ENCODE measurements at places on chromosomes 7 and 10.

DNA sequence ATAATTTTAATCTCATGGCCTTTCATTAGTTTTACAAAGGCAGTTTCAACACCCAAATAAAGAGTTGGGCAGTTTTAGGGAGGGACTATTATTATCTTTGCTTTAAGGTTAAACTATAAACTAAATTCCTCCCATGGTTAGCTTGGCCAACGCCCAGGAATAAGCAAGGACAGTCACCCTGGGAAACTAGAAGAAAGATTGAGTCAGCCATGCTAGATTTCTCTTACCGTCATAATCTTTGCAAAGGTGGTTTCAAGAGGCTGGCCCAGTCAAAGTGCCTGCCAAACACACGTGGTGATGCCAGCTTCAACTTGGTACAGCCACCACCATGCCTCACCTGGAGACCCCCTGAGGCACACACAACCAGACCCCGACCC, 317.4 kb upstream of the SP8 start:
- DNase-seq: no peak

DNA sequence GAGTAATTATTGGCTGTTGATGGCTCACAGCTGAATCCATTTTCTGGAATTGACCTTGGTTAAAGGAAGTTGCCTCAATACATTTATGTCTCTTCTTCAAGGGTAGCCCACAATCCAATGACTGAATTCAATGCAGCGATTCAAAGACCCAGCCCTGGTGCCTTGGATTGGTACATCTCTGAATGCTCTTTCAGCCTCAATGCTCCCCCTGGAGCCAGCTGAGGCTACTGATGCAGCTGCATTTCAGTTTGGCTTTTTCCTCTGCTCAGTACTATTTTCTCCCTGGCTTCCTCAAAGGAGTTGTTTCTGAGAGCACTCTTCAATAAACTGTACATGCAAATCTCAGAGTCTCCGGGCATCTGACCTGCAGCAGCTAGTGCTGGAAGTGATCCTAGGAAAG, 633 bp upstream of the EBLN1 start:
- DNase-seq: no peak

DNA sequence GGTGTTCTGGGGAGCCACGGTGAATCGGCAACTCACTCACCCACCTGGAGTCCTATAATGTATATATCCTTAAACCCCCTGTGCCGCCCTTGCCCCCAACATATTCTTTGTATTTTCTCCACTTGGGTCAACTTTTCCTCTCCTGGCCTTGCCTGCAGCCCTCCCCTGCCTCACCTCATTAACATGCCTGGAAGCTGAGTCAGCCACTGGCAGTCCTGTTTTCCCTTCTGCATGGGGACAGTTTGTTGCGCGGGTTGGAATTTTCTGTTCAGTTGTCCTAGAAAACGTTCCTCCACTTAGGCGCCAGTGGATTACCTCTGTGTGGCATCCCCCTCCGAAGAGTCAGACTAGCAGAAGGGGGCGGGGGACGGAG, 97.4 kb downstream of the C10orf105 start:
- no peak for DNase-seq

- DNase-seq: no peak
Measured at GRCh38 chr7:143455942-143456341, 12.7 kb downstream of the TAS2R60 start.

- no peak for DNase-seq
Measured at GRCh38 chr7:157994319-157994718, 593.3 kb downstream of the PTPRN2 start.

GRCh38 chr10:123269675-123270074, 115.5 kb downstream of the BUB3 start:
- DNase-seq: no peak

GRCh38 chr7:88167223-88167622, 52.6 kb downstream of the SRI start:
- DNase-seq: no peak

DNA sequence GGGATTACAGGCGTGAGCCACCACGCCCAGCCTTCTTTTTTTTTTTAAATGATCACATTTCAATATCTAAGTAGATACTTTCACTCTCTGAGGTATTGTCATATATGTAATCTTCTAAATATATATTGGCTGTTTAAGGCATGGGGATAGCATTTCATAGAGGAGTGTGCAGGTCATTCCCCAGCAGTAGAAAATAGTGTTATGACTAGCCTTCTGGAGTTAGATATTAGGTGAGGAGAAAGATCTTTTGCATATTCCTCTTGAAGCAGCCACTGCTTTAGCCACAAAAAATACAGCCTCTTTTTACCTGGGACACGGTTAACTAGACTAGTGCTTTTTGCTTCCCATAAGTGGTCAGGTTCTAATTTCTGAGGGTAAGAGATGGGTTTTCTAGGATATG, 28.9 kb downstream of the ADD3 start:
- no peak for DNase-seq

GRCh38 chr10:79424221-79425073, 21.0 kb downstream of the ZCCHC24 start:
- no peak for DNase-seq

GRCh38 chr10:117168729-117169128, 28.6 kb upstream of the KCNK18 start:
- DNase-seq: no peak

- no peak for DNase-seq
Measured at GRCh38 chr10:5354068-5354467, 10.7 kb upstream of the UCN3 start.

DNA sequence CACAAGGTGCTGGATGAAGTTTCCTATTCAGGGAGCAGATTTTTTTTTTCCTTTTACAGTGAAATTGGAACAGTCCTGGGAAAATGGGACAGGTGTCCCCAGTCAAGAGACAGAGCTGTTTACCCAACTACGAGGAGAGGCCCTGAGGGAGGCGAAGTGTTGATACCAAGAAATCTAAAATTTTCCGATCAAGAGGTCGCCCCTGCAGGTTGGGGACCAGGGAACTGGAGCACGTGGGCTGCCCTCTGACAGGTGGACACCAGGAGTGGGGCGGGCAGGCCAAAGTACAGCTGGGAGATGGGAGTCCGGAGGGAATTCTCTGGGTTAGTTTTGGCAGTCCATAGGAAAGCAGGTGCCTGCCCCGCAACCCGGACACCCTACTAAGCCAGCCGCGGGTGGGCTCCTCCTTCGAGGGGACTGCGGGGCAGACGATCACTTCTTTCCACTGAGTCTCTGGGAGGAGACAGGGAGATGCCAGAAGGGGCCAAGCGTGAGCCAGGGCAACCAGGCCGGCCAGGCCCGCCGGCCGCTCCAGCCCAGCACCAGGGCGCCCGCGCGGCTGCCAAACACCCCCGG, 965 bp upstream of the CAMK1D start:
- DNase-seq: no peak

- peak; percentile 65 for DNase-seq
Measured at GRCh38 chr7:27130540-27131389, at the start of gene HOXA4. TSS of gene HOXA4 (minus strand) at chr7:27130757. CDS start at chr7:27130733, 24 bp downstream.

DNA sequence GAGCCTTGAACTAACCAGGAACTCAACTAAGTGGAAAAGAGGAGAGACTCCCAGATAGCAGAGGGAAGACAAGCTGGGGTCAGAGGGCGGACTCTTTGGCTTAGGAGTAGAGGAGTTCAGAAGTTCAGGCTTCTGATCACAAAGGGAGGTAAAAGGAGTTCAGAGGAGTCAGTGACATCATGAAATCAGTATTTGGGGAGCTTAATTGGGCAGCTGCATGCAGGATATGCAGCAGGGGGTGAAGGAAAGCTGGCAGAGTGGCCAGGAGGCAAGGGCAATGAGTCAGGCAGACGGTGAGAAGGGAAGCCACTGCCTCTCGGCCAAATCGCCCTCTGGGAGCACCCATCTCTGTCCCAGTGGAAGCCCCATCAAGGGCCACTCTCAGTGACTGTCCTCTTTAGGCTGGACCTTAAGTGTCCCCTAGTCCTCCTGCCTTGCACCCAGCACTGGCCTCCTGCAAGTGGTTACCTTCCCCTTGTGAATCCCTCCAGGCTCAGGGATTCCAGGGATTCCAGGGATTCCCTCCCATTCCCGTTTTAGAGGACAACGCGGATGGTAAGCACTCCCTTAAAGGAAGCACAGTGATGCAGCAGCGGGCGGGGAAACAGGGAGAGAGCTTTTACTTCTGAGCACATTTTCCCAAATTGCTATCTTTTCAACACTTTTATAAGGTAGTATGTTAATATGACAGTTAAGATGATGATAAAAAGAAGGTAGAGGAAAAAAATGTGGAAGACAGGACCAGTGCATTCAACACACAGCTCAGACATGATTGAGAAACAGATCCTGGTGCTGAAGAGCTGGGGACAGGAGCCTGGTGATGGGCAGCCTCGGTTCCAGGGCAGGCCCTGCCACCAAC, 72.6 kb downstream of the KCNMA1 start:
- no peak for DNase-seq

GRCh38 chr10:72011016-72011415, 46.8 kb downstream of the CHST3 start:
- no peak for DNase-seq

- DNase-seq: no peak
Measured at GRCh38 chr7:79723833-79724618, 270.6 kb upstream of the MAGI2 start.

Measured in effector memory CD8-positive, alpha-beta T cell (primary cell).